ENCODE measurements at places on chromosomes 16 and 17.

- no peak for DNase-seq
Measured at GRCh38 chr17:50289991-50290702, 15.9 kb downstream of the TMEM92 start.

DNA sequence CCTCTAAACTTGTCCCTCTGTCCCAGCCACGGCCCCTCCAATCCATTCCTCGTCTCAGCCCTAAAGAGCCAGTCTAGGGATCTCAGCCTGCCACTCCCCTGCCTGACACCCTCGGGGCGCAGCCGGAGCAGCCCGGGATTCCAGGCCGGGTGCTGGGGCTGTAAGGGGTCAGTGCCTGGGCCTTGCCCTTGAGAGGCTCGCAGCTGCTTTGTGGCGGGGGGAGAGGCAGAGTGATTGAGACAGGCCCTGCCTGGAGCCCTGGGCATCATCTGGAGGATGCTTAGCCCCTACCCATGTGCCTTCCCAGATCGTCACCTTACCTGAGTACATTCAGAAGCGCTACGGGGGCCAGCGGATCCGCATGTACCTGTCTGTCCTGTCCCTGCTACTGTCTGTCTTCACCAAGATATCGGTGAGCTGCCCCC, 8.3 kb downstream of the SLC5A10 start:
- no peak for DNase-seq

DNA sequence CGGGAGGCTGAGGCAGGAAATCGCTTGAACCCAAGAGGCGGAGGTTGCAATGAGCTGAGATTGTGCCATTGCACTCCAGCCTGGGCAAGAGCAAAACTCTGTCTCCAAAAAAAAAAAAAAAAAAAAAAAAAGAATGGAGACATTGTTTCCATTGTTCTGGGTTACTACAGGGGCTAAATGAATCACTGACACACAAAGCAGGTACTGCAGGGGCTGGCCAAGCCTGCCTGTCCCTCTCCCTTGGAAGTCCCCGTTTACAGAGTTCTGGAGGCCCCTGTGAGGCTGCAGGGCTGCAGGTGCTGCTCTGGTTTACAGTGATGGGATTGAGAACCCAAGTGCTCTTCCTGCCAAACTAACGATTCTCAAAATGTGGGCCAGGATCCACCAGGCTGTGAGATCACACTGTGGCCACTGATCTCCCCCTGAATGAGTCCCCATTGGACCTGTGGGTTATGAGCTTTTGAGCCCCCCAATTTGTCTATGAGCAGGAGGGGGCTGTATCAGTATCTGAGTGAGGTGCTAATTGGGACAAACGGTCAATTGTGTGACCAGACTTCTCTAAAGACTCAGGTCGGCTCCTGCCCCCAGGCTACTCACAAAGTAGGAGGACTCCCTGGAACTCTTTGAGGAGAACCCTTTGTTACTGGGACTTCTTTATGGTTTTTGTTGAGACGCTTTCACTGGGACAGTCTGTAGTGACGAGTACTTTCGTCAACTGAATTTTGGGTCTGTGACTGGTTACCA, 39.0 kb downstream of the DNAH17 start:
- no peak for DNase-seq

GRCh38 chr16:85537795-85538401, 75.2 kb upstream of the GSE1 start:
- no peak for DNase-seq

DNA sequence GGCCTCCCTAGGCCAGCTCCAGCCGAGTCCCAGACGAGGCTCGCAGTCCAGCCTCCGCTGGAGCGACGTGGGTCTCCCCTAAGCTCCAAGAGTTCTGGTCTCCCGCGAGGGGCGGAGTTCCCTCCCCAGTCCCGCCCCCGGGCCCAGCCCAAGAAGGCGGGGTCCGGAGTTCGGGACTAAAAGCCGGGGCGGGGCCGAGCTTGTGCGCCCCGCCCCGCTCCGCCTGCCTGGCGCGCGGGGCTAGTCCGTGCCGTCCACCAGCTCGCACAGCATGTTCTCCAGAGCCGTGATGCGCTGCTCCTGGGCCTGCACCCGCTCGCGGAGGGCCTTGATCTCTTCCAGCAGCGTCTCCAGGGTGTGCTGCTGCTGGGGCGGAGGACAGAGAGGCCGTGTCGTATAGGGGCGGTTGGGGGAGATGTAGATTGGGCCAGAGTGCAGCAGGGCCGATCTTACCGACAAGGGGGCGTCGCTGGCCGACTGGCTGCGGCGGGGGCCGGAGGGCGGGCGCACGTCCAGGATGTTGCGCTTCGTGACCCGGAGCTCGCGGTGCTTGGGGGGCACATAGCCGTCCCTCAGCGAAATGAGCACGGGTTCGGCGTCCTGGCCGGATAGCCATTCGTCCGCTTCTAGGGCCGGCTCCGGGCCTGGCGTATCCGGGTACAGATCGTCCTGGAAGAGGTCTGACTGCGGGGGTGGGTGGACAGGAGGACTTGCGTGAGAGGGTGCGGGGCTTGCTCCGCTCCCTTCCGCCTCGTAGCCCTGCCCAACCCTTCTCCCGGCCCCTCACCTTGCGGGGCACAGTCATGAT, 7.0 kb downstream of the CORO6 start:
- DNase-seq: peak; percentile 82

GRCh38 chr17:28523186-28523585, 17.0 kb downstream of the FOXN1 start:
- DNase-seq: no peak

- DNase-seq: no peak
Measured at GRCh38 chr17:42023524-42024349, 3.8 kb downstream of the NKIRAS2 start.

DNA sequence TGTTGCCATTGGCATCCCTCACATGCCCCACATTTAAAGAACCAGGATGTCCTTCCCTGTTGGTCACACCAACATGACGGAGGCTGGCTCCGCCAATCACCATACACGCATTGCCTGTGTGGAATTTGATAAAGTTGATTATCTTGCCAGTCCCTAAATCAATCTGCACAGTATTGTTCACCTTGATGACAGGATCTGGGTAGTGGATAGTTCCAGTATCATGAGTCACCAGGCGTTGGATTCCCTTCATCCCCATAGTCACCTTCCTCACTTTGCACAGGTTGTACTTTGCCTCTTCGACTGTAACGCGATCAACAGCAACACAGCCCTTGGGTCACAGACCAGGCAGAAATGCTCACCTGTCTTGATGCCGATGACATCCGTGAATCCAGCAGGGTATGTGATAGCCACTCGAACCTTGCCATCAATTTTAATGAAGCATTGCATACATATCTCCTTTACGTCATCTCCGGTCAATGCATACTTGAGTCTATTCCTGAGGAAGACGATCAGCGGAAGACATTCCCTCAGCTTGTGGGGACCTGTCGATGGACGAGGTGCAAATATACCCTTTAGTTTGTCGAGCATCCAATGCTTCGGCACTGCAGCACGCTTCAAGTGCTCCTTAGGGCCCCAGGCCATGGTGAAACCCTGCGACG, 14.2 kb downstream of the CTRB2 start:
- DNase-seq: no peak

GRCh38 chr16:86765389-86766026, 187.2 kb downstream of the FOXL1 start:
- DNase-seq: no peak

DNA sequence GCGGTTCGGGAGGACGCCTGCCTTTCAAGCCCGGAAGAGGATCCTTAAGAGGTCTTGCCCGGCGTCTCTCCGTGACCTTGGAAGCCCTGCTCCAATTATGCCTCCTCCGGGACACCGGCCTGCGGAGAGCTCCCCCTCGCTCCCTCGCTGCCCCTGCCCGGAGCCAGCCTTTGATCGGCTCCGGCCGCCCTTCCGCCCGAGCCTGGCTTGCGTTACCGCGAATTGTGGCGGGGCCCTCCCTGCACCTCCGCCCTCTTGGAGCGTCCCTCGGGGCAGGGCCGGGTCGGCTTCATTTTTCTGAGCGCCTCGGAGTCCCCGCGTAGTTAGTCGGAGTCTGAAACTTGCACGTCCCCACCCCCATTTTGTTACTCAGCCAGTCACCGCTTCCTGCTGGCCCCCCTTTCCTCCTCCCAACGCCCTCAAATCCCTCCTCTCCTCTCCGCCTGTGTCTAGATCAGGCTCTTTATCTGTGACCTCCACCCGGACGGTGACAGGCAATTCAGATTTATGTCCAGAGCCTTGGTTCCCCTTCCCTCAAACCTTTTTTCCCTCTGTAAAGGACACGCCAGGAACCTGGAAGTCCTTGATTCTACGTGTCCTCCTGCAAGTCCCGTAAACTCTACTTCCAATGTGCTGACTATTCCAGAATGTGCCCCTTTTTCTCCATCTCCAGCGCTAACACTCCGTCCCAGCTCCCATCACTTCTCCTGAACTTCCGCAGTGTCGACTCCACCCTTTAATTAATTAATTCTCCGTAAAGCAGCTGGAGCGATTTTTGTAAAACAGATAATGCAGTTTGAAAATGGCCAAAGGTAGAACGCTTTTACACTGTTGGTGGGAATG, 569 bp upstream of the RABEP2 start:
- peak; percentile 70 for DNase-seq

DNA sequence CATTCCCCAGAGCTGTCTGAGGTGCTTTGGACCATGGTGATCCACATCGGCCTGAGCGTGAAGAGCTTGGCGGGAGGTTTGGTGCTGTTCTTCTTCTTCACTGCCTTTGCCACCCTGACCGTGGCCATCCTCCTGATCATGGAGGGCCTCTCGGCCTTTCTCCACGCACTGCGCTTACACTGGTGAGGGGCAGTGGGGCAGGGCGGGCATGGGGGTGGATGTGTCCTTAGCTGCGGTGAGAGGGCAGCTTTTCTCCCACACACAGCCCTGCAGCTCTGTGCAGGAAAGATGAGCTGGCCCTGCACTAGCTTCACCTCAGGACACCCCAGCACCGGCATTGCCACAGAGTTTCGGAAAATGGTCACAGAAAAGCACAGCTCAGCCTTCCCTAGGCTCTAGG, 21.8 kb upstream of the NAGLU start:
- no peak for DNase-seq

DNA sequence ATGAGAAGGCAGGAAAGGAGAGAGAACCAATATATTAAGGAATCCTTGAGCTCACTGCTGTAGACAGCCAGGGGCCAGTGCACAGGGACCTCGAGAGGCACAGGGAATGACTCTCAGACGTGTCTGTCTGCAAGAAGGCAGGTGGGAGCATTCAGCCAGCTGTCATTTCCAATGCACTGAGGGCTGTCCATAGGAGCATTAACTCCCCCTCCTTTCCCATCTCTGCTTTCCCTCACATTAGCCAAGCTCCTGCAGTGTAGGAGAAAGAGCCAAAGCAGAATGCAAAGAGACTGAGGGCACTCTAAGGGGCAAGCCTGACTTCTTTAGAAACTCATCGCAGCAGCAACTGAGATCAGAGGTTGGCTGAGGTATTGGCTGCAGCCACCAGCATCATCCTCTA, 218.3 kb downstream of the CDH13 start:
- no peak for DNase-seq

DNA sequence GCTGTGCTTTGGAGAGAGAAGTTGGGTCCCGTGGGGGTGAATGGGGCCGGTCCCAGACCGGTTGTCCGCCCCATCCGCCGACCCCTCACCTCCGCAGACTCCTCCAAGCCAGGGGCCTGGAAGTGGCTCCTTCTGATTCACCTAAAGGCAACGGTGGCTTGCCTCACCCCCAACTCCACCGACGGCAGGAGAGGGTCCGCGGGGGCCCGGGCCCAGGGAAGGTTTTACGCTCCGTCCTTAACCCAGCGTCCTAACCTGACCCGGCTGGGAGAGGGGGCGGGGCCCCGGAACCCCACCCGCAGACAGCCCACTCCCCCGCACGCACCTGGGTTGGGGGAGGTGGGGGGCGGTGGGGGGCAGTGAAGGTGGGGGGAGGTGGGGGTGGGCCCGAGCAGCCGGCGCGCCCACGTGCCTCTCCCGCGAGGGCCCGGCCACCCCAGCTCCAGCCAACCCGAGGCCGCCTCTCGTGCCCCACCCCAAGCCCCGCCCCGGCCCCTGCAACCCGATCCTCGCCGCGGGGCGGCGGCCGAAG, 12.7 kb upstream of the CD300A start:
- DNase-seq: no peak

GRCh38 chr16:53933407-53933806, 229.5 kb downstream of the FTO start:
- DNase-seq: no peak

DNA sequence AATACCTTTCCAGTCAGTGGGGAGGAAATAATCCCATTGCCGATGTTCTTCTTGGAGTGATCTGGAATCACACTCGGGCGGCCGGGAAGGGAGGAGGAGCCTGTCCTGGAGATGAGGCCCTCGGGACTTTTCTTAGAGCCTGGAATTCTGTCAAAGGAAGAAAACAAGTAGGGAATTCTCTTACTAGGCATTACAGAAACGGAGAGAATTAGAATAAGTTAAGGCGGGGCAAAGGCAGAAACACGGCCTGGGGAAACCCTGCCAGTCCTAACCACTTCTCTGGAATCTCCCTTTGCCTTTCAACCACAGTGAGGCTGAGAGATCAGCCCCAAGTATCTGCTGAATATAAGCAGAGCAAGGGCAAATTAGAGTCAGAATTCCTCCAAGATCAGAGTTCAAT, 27.8 kb downstream of the USP36 start:
- DNase-seq: no peak

Measured in activated T-cell treated with anti-CD3 and anti-CD28 coated beads, Interleukin-2, amount 50 U/mL, for 4 hours (primary cell).